ENCODE measurements at places on chromosomes 1 and 21.

DNA sequence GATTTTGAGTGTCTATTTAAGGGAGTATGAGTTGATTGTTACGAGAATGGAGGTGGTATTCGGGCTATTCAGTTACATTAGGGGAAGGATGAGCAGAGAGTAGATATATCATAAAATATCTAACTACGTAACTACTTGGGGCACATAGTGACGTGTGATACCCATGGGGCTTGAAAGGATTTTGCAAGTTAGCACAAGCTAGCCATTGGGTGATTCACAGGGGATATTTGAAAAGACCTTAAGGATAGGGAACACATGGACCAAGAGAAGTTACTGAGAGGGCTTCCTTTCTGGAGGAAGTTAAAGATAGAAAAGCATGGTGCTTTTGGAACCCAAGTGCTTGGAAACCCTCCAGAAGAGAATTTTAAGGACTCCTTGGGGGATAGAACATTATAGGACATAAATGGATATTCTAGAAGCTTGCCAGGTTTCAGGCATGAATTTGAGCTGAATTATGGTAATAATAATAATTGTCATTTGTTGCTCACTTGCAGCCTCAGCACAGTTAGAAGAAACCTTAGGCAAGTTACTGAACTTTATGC is 5.4 kb downstream of the DISP1 start:
- DNase-seq: no peak

- no peak for DNase-seq
These were observed 332.5 kb downstream of the SETD4 start for GRCh38 chr21:35727830-35728229.

GRCh38 chr1:153535242-153536011 is at the start of gene S100A6:
Gene S100A6, minus strand, starts transcription at chr1:153535991. Its CDS starts 652 bp downstream, at chr1:153535339.
- DNase-seq: no peak

GRCh38 chr1:42211224-42211623 is 46.7 kb upstream of the GUCA2A start:
- DNase-seq: no peak

- no peak for DNase-seq
These were observed 290.9 kb downstream of the LRRIQ3 start for GRCh38 chr1:73907051-73907450.

DNA sequence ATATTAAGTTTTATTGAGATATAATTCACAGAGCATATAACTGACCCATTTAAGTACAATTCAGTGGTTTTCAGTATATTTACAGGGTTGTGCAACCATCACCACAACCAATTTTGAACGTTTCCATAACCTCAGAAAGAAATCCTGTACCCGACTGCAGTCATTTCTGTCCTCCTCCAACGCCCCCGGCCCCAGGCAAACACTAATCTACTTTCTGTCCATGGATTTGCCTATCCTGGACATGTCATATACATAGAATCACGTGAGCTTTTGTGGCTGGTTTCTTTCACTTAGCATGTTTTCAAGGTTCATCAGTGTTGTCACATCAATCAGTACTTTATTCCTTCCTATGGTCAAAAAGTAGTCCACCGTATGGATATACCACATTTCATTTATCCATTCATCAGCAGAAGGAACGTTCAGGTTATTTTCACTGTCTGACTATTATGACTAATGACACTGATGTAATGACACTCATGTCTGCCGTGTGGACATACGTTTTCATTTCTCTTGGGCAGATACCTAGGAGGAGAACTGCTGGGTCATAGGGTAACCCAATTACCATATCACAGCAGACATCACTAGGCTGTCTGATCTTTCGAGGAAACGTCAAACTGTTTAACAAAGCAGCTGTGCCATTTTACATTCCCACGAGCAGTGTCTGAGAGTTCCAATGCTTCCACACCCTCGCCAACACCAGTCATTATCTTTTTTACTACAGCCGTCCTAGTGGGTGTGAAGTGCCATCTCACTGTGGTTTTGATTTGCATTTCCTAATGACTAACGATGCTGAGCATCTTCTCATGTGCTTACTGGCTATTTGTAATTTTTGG is 30.8 kb downstream of the MRPL37 start:
- DNase-seq: no peak

DNA sequence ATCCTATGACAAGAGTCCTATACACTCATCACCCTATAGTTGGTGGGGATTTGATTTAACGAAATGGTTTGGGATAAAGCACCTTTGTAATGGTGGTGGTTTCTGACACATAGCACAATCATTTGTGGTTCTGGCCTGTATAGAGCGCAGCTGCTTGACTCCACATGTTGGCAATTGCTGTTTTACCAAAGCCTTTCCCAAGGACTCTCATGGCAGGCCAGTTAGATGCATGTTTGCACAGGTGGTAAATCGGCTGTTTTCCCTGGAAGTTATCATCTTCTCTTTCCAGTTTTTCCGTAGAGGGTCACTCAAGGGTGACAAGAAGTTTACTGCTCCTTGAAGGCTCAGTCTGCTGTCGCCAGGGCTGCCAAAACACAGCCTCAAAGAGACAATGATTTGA is 17.1 kb upstream of the XPR1 start:
- no peak for DNase-seq

DNA sequence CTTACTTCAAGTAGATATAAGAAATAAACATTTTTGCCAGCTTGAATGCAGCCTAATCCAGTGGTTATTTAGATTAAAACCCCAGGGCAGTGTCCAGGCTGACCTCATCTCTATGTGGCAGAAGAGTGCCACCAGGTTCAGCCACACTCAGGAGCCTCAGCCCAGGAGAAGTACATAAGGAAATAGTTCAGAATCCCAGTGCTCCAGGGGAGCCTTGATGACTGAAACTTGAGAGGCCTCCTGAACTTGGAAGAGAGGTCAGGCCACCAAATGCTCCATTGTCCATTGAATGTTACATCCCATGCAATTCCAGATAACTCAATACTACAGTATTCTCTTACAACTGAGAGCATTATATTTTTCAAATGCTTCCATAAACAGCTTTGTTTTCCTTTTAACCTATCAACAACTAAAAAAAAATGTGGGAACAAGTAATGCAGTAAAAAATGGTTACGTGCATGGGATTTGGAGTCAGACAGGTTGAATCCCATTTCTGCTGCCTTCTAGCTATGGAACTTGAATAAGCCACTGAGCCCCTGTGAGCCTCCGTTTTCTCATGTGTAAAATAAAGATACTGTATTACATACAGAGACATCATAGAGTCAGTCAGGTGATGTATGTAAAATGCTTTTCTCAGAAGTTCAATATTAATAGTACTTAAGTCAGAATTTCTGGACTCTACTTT is 248.0 kb downstream of the PLPP3 start:
- DNase-seq: no peak

GRCh38 chr1:181083842-181084605 is 4.5 kb upstream of the IER5 start:
- DNase-seq: peak; percentile 57

DNA sequence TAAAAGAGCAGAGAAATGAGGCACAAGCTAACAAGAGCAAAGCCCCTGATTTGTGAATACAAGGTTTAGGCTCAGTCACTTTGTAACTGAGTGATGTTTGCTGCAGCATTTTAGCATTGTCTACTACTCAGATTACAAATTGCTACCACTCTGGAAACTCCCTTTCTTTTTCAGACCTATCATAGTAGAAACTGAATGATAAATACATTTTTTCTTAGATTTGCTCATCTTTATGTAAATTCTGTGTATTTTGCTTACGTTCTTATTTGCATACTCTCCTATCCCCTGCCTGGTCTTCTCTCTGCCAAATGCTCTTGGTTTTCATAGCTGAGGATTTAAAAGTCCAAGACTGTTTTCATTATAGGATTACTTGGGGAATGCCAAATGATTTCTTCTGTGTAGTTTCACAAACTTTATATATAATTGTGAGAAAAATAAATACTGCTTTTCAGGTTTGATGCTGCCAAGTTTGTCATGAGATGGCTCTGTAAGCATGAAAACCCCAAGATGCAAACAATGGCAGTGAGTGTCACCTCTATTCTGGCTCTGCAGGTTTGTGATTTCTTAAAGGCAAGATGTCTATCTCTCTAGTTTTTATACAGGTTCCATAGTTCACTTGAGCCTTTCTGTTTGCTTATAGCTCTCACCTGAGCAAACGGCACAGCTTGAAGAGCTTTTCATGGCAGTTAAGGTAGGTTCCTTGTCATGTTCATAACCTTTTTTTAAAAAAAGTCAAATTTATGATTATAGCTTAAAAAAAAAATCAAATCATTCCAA is 24.7 kb downstream of the ZYG11A start:
- no peak for DNase-seq

DNA sequence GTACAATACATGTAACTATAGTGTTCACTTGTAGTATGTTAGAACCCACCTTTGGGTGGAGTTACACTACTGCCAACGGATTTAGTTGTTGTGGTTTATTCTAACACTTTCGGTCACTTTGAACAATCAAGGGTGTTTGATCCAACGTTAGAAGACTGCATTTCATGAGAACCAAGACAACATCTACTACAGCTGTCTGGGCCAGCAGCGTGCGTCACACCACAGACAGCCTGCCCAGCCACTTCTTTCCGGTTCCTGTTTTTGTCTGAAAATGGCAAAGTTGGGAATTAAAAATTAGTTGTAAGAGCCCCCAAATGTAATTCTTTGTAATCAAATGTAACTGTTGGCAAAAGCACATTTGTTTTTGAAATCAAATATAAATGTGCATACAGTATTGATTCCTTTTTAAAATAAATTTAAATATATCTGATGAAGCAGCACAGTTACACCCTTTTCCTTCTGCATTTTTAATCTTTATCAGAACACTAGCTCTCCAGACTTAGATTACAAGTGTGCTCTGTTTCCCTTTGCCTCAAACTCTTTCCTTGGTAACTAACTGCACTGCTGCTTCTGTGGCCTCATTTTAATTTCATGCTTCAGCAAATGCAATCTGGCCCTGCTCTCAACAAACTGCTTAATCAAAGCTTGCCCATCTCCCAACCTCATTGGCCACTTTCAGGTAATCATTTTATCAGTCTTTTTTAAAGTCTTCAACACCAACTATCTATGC is 86.6 kb upstream of the DPH5 start:
- DNase-seq: peak; percentile 74

DNA sequence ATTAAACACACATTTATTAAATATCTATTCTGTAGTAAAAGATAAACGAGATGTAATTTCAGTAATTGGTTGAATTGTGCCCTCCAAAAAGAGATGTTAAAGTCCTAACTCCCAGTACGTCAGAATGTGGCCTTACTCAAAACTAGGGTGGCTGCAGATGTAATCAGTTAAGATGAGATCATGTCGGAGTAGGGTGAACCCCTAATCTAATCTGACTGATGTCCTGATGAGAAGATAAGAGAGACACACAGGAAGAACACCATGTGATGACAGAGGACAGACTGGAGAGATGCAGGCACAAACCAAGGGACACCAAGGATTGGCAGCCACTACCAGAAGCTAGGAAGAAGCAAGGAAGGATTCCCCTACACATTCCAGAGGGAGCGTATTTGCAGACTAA is 104.1 kb downstream of the SLC25A24 start:
- no peak for DNase-seq

DNA sequence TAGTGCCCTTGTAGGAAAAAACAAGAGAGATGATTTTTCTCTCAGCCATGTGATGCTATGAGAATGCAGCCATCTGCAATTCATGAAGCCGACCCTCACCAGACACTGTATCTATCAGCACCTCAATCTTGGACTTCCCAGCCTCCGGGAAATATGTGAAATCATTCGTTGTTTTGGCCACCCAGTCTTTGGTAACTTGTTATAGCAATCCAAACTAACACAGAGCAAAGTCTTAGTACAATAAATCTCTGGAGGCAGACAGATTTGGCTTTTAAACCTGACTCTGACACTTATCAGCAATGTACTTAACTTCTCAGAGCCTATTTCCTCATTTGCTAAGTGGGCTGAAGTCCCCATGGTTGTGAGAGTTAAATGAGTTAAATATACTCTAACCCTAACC is 5.1 kb upstream of the MED18 start:
- DNase-seq: no peak

DNA sequence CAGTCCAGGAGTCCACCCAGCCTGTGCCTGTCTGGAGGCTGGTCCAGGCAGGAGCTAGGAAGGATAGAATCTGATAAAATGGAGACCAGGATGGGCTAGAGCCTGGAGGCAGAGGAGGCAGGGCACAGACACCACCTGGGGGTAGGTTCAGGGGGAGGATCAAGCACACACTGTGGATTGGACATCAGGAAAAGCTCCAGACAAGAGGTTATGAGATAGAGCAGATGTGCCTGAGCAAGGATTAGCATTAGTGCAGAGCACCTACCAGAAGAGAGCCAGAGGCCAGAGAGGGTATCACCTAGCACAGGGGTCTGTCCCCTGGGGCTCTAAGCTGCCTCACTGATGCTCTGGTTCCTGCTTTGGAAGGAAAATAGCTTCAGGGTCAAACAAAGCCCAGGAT is 216.7 kb upstream of the ZC3H12A start:
- no peak for DNase-seq

DNA sequence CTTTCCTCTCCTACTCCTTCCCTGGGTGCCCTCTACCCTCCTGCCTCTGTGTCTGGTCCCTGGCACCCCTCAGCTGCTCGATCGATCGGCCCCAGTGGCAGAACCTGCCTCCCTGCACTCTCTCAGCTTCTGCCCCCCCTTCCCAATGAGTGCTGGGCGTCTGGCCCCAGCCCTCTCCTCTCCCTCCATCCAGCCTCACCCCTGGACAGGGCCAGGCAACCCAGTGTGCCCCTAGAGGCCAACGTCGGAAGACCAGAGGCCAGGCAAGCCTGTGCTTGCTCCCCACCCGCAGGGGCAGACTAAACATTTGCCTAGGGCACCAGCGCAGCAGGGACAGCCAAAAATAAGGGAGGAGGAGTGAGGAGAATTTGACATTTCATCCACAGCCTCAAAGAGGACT is 43.5 kb downstream of the LGR6 start:
- no peak for DNase-seq

DNA sequence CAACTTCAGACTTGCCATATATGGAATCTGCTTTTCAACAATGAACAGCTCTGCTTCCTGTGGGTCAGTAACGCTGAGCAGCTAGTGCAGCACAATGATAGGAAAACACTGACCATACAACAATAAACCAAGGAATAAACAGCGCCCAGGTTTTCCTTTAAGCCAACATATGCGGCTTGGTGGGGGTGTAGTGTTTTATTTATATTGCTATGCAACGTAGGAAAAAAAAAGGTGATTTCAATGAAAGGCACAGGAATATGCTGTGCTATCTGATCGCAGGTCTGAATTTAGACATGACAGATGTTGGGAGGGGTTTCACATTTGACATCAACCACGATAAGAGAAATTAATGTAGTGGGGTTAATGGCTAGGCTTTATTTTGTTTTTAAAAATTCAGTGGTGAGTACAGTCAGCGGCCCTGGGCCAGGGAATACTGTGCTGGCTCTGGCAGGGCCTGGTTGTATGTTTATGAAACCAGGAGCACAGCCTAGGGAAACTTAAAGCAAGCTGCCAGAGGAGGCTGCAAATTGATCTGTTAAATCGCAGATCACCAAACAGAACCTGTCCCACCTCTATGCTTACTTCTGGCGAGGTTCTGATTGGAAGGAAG is 4.3 kb downstream of the TSPAN2 start:
- no peak for DNase-seq

GRCh38 chr1:110200666-110201065 is 9.4 kb upstream of the KCNC4 start:
- DNase-seq: no peak

GRCh38 chr1:223006917-223007648 is 136.0 kb downstream of the TLR5 start:
- no peak for DNase-seq

GRCh38 chr1:41476807-41477361 is 7.6 kb downstream of the EDN2 start:
- no peak for DNase-seq
